ENCODE measurements at places on chromosomes 16 and 17.

GRCh38 chr16:13697568-13697967 lies 222.4 kb upstream of the ERCC4 start:
- no peak for DNase-seq

DNA sequence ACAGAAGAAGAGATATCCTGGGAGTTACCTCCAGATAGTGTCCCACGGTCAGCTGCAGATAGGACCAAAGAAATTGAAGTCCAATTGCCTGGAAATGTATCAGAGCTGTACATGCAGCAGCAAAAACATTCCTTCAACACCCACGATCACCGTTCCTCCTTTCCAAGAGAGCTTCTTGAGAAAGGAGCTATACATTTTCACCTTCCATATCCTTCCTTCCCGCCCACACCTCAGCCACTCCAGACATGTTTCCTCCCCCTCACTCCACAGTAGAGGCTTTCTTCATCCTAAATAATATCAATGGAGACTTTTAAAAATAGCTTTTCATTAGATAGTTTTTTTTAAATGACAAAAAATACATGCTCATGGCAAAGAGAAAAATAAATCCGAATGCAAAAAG lies 87.6 kb downstream of the HS3ST2 start:
- no peak for DNase-seq

DNA sequence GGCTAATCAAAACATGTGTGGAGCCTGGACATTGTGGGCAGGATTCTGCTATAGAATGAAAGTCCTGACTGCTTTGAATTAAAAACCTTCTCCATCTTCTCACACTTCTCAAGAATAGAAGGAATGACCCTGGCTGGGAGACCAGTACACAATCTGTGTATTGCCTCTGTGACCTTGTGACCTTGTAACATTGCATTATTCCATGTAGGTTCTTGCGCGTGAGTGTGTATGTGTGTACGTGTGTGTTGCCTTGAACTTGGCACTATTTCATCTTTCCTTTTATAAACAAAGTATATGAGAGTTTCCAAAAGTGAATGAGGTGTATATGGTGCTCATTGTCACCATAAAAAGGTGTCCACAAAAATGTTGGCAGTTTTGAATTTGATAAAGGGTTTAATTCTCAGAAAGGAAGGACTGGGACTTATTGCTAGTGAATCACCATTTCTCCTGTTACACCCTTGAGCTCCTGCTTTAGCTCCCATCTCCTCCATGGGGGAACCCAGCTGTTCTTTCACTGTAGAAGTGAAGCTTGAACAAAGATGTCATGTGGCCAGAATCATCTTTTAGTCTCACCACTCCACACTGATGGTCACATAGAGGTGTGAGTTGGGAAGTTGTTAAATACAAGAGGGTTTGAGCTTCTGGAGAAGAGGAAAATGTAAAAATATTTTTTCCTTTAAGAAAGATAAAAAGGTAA lies 244.9 kb downstream of the FTO start:
- DNase-seq: no peak

DNA sequence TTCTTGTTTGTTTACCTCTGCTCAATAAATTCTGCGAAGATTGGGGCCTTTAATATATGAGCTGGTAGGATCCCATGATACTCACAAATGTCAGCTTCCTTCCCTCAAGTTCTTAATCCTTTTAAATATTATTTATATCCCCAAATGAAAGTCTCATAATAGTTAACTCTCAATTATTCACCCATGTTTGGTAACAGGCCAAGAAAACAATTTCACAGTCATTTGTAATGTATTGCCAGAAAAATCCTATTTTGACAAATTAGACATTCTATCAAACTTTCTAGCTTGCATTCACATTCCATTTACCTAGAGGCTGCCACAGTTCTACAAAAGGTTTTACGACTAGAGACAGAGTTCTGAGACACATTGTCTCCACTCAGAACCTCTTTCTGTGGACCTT lies 441.2 kb downstream of the UTP18 start:
- no peak for DNase-seq

- peak; percentile 55 for DNase-seq
Measured at GRCh38 chr16:20214401-20214800, 112.9 kb downstream of the GP2 start.

GRCh38 chr17:73336408-73337329 lies 24.9 kb upstream of the CDC42EP4 start:
- DNase-seq: no peak

- no peak for DNase-seq
Measured at GRCh38 chr16:27239906-27240655, 28.5 kb downstream of the NSMCE1 start.

DNA sequence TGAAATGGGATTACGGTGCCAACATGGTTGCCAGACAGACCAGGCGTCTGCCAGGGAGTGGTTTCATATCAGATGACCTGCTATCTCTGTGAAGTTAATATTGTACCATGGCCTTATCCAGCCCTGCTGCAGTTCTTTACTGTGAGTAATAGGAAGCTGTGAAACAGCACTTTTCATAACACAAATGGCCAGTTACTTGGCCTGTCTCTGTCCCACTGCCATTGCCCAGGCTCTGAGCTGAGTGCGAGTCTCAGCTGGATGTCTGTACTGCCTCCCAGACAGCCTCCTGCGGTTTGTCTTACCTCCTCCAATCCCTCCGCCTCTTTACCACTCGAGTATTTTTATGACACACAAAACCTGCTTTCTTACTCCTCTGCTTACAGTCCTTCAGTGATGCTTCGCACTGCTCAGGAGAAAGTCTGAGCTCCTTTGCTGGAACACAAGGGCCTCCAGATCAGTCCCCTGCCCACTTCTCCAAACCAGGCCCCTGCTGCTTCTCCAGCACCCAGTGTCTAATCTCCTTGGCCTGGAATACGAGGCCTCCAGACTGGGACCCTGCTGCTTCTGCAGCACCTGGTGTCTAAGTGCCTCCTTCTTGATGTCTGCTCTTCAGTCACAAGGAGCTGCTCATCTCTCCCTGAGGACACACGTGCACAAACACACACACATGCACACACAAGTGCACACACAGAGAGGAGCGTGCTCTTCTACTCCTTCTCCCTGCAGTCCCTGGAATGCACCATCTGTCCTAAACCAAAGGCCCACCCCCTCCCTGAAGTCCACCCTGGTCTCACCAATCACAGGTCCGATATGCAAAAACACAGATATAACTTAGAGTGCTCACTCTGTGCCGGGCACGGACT lies 17.1 kb upstream of the RHOT1 start:
- DNase-seq: no peak

- no peak for DNase-seq
Measured at GRCh38 chr17:64252831-64253230, 10.2 kb downstream of the TEX2 start.

DNA sequence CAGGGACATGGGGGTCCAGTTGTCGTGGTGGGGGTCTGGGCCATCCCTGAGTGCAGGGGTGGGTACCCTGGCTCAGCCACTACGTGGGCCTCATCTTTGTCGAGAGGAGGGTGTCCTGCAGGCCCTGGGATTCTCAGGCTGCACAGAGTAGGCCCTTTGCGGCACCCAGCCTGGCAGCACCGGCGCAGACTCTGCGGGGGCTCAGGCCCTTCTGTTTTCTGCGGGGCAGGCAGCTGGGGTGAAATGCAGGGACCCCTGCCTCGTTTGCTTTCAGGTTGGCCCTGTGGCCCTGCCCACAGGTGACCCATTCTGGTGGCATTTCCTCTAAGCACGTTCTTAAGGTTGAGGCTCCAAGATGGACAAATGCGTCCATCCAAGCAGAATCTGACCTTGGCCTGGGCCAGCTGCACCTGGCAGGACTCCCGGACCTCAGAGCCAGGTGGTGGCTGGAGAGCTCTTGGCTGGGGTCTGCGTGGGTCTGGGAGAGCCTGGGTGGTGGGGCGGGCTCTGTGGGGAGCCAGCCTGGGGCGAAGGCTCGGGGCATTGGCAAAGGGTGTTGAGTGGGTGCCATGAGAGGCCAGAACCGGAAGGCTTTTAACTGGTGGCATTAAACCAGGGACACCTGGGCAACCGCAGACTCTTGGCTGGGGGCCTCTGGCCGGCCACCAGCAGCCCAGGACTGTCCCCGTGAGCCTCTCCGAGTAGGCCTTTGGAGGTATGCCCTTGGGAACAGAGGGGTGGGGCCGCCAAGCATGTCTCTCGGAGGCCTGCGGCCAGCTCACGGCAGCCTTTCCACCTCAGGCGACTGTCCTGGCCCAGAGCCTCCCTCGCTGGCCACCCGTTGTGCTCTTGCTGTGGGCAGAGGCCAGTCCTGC lies 16.9 kb downstream of the PRSS27 start:
- DNase-seq: no peak

DNA sequence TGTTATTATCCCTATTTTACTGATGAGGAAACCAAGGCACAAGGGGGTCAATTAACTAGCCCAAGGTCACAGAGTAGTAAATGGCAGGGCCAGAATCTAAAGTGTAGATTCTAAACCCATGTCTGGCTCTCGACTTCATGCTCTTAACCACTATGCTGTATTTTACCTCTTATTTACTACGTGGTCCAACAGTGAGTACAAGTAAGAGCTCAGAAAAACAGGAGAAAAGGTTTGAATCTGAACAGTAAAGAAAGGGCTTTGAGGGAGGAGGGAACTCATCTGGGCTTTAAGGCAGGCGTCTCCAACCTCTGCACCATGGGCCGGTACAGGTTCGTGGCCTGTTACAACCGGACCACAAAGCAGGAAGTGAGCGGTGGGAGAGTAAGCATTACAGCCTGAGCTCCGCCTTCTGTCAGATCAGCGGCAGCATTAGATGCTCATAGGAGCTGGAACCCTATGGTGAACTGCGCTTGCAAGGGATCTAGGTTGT lies 62.9 kb downstream of the SMURF2 start:
- no peak for DNase-seq

GRCh38 chr17:19940722-19941464 lies 36.7 kb downstream of the AKAP10 start:
- DNase-seq: no peak

DNA sequence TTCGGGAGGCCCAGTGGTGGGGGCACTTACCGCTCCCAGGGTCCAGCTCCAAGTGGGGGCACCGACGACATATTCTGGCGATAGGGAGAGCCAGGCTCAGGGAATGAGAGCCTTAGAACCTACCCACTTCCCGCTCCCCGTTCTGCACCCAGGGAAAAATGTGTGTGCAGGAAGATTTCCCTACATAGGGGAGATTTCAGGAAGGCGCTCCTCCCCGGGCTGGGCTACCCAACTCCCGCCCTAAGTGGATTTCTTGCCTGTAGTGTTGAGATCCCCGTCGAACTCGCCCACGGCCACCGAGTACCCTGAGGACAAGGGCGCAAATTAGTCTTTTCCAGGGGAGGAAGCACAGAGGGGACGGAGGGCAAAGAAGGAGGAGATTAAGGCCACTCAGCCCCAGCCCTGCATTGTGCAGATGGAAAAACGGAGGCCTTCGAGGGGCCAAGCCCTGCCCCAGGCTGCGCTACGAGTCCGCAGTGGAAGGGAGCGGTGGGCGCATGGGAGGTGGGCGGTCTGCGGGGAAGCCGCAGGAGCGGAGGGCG lies 5.1 kb downstream of the ITGA2B start:
- DNase-seq: no peak

GRCh38 chr16:56298948-56299596 lies 107.8 kb downstream of the GNAO1 start:
- peak; percentile 29 for DNase-seq

DNA sequence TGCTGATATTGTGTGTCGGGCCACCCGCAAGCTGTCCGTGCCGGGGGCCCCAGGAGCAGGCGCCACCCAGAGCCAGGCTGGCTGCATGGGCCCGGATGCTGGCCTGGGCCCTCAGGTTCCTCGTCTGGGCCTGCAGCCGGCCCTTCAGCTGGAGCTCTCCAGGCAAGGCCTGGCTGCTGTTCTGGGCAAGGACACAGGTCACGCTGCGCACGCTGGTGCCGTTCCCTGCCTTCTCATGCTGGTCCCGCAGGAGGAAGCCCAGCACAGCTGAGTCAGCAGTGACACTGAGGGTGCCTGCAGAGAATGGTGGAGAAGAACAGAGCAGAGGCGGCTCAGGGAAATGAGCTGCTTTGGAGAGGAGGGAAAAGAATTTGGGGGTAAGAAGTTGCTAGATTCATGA lies 79.9 kb downstream of the RMI2 start:
- DNase-seq: no peak

GRCh38 chr17:39231591-39232551 lies 6.1 kb upstream of the STAC2 start:
- no peak for DNase-seq

DNA sequence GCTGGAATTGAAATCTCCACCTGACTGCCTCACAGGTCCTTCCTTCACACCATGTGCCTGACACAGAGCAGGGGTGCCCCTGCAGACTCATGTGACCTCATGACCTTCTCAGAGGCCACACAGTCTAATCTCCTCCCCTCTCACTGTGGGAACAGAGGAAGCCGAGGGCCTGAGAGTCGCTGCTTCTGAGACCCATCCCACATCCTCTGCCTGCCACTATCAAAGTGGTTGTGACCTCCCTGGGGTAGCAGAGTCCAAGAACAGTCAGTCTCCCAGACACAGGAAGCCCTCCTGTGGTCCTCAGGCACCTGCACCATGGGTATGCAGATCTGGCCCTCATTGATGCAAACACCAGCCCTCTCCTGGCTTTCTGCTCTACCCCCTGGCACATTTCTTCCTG lies 78.5 kb downstream of the RAB11FIP4 start:
- DNase-seq: no peak

- DNase-seq: no peak
Measured at GRCh38 chr16:8733849-8734540, 59.6 kb downstream of the ABAT start.

- no peak for DNase-seq
Measured at GRCh38 chr17:67021743-67022450, 22.5 kb upstream of the CACNG1 start.

GRCh38 chr17:57240648-57241047 lies 15.7 kb upstream of the MSI2 start:
- DNase-seq: no peak

- DNase-seq: no peak
Measured at GRCh38 chr16:29876594-29877249, 13.7 kb upstream of the CDIPT start.

- DNase-seq: peak; percentile 51
Measured at GRCh38 chr17:74368341-74369081, 1.2 kb downstream of the GPR142 start.

DNA sequence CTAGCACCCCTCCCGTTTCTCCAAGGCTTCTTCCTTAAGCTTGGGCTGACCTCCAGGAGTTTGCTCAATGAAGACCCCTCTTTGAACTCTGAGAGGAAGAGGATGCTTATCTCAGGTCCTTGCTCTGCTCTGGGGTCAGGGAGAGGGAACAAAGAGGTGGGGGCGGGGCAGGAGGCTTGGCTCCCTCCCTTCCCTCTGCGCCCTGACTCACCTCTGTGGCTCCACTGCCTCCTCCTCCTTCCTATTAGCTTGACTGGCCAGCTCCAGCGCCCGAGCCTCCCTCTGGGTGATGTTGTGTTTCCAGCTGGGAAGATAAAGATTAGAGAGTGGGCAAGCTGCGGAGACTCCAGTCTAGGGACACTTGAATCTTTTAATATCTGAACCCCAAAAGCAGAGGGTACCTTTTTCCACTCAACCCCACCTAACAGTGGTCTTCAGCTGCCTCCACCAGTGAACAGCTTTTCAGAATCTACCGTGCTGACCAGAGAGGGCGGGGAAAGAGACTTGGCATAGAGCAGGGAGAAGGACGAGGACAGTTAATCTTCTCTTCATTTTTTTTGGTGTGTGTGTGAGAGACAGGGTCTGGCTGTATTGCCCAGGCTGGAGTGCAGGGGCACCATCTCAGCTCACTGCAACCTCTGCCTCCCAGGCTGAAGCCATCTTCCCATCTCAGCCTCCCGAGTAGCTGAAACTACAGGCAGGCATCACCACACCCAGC lies 6.7 kb downstream of the GIP start:
- no peak for DNase-seq

GRCh38 chr17:40553694-40554534 lies 11.4 kb downstream of the CCR7 start:
- DNase-seq: peak; percentile 10

Measured in NCI-H1092 (cell line).